Fibroblast of pulmonary artery (primary cell): ENCODE measurements at places on chromosomes 11 and 22.

- no peak for DNase-seq
Observed at GRCh38 chr11:121842192-121842585, 273.8 kb downstream of the BLID start.

GRCh38 chr22:26045860-26046259 lies 123.4 kb upstream of the SEZ6L start:
- no peak for DNase-seq

- DNase-seq, result no peak
Observed at GRCh38 chr11:78822931-78823423, 248.3 kb upstream of the NARS2 start.

DNA sequence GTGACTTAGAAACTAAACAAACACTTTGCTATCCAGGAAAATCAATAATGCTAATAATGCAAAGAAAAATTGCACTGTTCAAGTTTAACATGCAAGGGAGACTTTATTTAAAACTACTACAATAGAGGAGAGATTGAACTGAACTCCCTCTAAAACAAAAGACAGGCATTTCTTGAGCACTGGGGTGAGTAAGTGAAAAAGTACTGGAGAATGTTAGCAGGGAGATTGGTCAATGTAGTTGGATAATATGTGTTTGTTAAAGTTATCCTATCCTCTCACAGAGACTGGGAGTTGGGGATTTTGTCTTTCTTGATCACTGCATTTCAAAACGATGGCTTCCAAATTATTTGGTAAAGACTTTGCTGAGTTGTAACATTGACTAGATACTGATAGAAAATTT lies 77.6 kb downstream of the LUZP2 start:
- DNase-seq, result peak; percentile 52

DNA sequence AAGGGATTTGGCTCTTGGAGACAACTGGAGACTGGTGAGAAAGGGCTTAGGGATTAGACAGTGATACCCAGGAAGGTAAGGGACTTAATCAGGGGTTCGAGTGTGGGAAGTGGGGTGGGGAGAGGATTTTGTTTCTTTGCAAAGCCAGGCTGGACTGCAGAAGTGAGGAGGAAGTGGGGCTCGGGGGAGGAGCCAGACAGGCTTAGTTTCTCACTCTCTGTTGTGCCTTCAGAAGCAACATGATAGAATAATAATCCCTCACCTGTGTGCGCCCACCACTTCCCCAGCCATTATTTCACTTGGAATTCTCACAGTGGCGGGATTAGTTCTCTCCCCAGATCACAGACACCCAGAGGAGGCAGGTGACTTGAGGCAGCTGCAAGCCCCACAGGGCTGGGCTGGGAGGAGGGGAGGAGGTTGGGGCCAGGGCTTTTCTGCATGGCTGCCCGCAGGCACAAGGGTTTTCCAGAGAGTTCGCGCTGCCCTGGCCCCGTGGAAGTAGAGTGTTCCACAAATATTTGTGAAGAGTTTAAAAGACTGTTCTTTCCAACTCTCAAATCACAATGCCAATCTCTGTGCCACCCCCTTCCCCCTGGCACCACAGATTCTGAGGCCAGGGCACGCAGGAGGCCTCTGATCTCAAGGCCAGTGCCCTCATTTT lies 4.0 kb upstream of the SEC14L2 start:
- DNase-seq, result no peak

DNA sequence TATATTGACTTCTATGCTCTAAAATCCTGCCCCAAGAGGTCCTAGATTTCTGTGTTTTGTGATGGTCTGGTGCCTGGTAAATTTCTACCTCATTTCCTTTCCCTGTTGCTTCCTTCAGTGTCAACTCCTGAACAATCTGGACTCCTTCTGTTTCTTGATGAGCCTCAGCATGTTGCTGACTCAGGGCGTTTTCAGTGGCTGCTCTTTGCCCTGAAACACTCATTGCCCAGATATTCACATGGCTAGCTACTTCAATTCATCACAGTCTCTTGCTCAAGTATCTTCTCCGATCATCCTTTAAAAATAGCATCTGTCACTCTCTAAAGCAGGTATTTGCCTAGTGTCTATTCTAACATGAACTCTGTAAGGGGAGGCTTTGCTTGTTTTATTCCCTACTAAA lies 526.3 kb upstream of the RAG2 start:
- no peak for DNase-seq

GRCh38 chr22:40844951-40845350 lies 11.5 kb downstream of the ST13 start:
- no peak for DNase-seq

DNA sequence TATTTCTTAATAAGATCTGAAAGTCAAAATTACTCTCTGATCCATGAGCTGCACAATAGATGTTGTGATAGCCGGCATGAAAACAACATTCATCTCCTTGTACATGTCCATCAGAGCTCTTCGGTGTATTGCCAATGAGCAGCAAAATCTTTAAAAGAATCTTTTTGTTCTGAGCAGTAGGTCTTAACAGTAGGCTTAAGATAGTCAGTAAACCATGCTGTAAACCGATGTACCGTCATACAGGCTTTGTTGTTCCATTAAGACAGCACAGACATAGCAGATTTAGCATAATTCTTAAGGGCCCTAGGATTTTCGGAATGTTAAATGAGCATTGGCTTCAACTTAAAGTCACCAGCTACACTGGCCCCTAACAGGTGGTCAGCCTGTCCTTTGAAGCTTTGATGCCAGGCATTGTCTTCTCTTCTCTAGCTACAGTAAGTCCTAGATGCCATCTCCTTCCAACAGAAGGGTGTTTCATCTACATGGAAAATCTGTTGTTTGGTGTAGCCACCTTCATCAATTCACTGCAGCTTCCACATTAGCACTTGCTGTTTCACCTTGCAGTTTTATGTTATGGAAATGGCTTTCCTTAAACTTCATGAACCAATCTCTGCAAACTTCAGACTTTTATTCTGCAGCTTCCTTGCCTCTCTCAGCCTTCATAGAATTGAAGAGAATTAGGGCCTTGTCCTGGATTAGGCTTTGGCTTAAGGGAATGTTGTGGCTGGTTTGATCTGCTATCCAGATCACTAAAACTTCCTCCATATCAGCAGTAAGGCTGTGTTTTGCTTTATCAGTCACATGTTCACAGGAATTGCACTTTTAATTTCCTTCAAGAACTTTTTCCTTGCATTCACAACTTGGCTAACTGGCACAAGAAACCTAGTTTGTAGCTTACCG lies 28.4 kb downstream of the RRP8 start:
- no peak for DNase-seq

DNA sequence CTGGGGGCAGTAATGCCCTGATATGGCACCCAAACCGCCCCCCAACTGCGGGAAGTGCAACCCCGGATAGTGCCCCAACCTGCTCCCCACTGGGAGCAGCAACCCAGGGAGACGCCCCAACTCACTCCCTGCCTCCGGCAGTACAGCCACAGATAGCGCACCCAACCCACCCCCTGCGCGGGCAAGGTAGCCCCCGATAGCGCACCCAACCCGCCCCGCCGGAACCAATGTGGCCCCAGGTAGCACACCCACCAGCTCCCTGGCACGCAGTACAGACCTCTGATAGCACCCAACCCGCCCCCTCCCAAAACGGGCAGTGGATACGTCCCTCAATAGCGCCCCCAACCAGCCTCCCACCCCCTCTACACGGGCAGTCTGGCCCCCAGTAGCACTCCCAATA lies 3.8 kb upstream of the RFPL3 start:
- DNase-seq, result no peak

DNA sequence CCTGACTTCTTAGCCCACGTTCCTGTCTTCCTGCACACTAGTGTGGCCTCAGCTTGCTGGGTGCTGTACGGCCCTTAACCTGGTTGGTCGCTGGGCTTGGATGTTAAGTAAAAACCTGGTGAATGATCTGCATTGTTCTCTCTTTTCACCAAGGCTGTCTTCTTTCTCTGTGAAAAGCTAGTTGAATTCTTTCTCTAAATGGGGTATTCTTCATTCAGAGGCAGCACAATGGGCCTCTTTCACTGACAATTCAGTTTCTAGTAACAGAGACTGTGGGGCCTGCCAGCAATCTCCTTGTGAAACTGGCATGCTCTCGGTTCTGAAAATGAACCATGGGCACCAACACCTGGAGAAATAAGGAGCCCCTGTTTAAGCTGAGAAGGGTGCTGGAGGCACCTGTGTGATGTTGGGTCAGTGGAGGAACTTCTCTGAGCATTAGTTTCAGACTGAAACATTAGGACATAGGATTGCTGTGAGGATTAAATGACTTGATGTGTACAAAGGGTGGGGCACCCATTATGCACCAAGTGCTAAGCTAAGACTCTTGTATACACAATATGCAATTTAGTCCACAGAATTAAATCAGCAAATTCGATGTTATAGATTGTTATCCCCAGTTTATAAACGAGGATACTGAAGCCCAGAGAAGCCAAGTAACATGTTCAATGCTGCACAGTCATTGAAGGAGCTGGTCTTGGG lies 33.1 kb upstream of the ELF5 start:
- no peak for DNase-seq

GRCh38 chr11:68255526-68255925 lies 16.2 kb downstream of the C11orf24 start:
- no peak for DNase-seq

- no peak for DNase-seq
Observed at GRCh38 chr11:72836111-72836510, 21.9 kb downstream of the ATG16L2 start.

DNA sequence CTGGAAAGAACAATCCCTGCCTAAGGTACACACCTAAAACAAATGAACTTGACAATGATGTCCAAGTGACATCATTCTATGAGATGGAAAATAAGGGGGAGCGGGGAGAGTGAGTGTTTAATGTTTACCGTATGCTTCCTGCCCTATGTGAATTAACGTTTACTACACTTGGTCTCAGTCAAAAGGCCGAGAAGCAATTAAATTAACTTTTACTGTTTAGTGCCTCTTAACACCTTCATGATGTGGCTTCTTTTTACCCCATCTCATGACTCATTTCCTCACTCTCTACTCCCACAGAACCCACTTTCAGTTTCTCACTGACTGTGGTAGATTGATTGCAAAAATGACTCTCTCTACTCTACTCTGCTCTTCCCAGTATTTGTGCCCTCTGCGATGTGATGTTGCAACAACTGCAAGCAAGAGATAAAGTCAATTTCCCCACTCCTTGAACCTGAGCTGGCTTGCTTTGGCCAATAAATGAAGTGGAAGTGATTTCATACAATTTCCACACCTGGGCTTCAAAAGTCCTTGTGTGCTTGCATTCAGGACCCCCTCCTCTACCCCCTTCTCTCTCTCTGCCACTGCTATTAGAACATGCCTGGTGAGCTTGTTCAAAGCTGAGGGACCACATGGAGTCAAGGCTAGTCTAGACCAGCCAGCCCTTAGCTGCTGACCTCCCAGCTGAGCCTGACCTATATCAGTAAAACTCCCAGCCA lies 11.6 kb upstream of the ALKBH3 start:
- peak; percentile 92 for DNase-seq

- no peak for DNase-seq
Observed at GRCh38 chr11:132638423-132638822, 893.9 kb downstream of the OPCML start.

GRCh38 chr11:10318527-10318802 lies 13.6 kb downstream of the ADM start:
- no peak for DNase-seq

- peak; percentile 29 for DNase-seq
Observed at GRCh38 chr11:64173616-64174355, 7.9 kb upstream of the MACROD1 start.

- DNase-seq, result peak; percentile 87
Observed at GRCh38 chr11:27281740-27282590, 81.0 kb downstream of the CCDC34 start.
